NCI-H460 (cell line): ENCODE measurements at places on chromosomes 3 and 15. TPM values are rescaled to one million over a fixed set of nuclear protein-coding genes. Genes with fewer than 3 reads are reported as not detected.

- DNase-seq, result no peak
Observed at GRCh38 chr15:77497110-77497737, 76.5 kb downstream of the HMG20A start.

Gene RBM5
- total RNA-seq, result 56.9 and 61.4 TPM in 2 replicates

GRCh38 chr3:105417525-105418289, 51.0 kb downstream of the ALCAM start:
- DNase-seq, result no peak

Gene SH2D7
- total RNA-seq, result not detected in 2 replicates

DNA sequence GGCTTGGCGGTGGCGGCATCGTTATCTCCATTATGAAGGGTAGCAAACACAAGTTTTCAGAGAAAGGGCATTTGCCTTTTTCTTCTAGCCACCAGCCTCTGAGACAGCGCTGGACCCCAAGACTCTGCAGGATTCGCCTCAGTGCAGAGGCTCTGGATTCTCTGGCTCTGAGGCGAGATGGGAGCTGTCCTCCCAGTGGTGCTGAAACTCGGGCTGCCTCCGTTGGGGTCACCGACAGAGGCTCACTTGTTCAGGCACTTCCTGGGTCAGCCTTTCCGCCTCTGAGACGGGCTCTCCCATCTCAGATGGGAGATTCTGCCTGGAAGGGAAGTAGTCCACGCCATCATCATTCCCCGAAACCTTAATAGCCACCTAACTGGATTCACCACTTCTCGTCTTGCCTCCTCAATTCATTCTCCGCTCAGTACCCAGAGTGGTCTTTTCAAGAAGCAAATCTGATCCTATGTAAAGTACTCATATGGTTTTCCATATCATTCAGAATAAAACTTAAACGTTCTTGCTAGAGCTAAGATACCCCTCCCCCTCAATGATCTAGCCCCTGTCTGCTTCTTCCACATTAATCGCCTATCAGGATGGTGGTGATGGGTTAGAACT, 76.9 kb downstream of the RHCG start:
- DNase-seq, result no peak

GRCh38 chr15:80210611-80211573, 41.1 kb downstream of the CTXND1 start:
- DNase-seq, result no peak

DNA sequence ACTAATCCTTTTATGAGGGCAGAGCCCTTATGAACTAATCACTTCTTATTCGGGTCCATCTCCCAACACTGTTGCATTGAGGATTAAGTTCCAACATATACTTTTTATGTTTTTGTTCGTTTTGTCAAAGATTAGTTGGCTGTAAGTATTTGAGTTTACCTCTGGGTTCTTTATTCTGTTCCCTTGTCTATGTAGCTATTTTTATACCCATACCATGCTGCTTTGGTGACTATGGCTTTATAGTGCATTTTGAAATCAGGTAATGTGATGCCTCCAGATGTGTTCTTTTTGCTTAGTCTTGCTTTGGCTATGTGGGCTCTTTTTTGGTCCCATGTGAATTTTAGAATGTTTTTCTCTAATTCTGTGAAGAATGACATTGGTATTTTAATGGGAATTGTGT, 166.4 kb upstream of the KCNMB2 start:
- DNase-seq, result no peak

Gene CYP8B1
- total RNA-seq, result not detected in 2 replicates

DNA sequence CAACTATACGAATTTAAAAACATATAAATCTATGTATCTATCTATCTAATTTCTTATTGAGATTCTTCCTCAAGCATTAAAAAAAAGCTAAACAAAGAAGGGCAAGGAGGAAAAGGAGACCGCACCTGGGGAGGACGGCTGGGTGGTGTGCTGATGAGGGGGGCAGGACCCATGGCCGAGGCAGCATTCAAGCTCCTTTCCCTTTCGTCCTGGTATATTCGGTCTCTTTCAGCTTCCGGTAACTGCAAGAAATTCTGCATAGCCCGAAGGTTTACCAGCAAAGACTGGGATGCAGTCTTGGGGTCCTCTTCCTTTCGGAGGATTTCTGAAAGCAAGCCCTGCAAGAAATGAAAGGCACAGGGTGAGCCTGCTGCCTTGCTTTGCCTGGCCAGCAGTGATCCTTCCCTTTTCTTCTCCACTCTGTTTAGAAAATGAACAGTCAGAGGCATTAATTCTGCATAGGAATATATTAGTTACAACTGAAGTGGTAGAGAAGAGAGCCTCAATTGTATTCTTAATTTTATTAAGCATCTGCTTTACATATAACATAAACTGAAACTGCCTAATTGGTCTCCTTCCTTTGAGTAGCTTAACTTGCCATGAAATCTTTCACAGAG, 38.8 kb downstream of the SATB1 start:
- DNase-seq, result no peak

- no peak for DNase-seq
Observed at GRCh38 chr15:68499620-68500312, 67.8 kb upstream of the ITGA11 start.

Gene AKAP13
- 24.5 and 31.4 TPM in 2 replicates for total RNA-seq

GRCh38 chr15:53862386-53862785, 102.9 kb upstream of the WDR72 start:
- DNase-seq, result no peak

DNA sequence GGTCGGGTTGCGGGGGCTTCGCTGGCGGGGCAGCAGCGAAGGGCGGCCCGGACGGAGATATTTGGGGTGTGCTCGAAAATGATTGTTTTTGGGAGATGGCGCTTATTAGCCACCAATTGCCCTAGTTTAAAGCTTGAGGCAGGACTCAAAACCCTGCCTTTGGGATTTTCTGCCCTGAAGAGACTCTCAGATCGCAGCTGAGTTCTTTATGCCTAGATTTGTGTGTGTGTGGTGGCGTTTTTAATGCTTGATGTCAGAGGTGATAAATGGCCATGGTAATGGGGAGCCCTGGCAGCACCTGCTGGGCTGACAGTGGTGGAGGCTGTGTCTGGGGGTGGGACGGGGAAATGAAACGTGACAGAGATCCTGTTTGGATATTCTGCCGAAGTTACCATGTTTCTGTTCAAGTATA, 604 bp downstream of the KCTD6 start:
- DNase-seq, result no peak

GRCh38 chr15:57626713-57627440, 35.2 kb downstream of the MYZAP start:
- no peak for DNase-seq

DNA sequence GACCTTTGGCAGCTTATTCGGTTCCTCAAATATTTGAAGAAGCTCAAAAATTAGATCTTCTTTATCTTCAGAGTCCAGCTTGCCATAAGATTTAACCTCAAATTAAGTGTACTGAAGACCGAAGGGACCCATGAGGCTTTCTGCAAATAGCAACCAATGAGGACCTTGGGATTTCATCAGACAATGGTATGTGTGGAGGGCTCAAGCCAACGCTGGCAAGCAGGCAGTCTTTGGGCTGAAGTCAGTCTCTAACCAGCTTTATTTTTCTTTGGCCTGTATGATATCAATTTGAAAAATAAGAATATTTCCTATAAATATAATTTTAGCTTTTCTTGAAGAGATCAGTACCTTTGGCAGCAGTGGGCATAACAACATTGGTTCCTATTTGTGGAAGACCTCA, 692.7 kb downstream of the MCTP2 start:
- no peak for DNase-seq

Gene LTF
- total RNA-seq, result not detected in 2 replicates

Gene PRICKLE2
- total RNA-seq, result not detected in 2 replicates

DNA sequence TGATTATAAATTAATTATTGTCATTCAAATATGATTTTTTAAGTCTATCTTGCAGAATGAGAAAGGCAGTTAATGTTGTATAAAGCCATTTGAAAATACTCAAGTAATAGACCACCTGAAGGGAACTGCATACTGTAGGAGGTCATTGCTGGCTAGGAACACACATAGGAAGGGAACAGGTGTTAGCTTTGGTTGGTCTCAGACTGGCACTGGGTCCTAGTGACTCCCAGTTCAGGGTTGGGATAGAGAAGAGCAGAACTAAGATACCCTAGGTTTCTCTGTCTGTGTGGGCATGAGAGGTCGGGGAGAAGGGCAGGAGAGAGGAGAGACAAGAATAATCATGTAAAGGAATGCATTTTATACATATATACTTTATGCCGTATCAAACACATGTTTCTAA, 559.0 kb upstream of the GOLIM4 start:
- DNase-seq, result no peak
